Sciatic nerve (tissue), 2 donors: ENCODE measurements at places on chromosomes 5 and 9. TPM values are rescaled to one million over a fixed set of nuclear protein-coding genes. Genes with fewer than 3 reads are reported as not detected.

The SPAAR gene
- 5.8 TPM for total RNA-seq

The BDP1 gene
- 44.0 TPM for total RNA-seq

The IARS1 gene
- total RNA-seq = 69.5 TPM

The RMRP gene
- total RNA-seq = 12,220 TPM

The ADCY2 gene
- 10.0 TPM for total RNA-seq

The GFI1B gene
- not detected for total RNA-seq

- no peak for DNase-seq
Observed at GRCh38 chr5:68419637-68420452, 204.3 kb downstream of the PIK3R1 start.

- DNase-seq = no peak
Observed at GRCh38 chr5:23235246-23235645, 272.2 kb upstream of the PRDM9 start.

- no peak for DNase-seq
Observed at GRCh38 chr9:122402403-122402871, 31.6 kb downstream of the PTGS1 start.

DNA sequence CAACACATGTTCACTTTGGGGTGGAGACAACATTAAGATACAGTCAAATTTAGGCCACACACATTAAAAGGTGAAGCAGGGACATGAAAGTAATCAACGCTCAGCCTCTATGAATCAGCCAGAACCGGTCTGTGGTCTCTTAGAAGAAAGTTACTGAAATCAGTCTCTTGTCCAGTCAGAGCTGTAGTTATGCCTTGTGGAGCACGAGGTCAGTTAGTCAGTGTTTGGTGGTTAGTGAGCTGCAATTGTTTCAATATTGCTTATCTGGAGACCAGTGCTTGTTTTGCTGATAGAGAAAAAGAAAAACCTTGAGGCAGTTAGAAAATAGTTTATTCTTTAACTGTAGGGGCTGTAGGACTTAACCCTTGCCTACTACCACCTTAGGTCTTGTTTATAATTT is 157.8 kb upstream of the RASEF start:
- no peak for DNase-seq

DNA sequence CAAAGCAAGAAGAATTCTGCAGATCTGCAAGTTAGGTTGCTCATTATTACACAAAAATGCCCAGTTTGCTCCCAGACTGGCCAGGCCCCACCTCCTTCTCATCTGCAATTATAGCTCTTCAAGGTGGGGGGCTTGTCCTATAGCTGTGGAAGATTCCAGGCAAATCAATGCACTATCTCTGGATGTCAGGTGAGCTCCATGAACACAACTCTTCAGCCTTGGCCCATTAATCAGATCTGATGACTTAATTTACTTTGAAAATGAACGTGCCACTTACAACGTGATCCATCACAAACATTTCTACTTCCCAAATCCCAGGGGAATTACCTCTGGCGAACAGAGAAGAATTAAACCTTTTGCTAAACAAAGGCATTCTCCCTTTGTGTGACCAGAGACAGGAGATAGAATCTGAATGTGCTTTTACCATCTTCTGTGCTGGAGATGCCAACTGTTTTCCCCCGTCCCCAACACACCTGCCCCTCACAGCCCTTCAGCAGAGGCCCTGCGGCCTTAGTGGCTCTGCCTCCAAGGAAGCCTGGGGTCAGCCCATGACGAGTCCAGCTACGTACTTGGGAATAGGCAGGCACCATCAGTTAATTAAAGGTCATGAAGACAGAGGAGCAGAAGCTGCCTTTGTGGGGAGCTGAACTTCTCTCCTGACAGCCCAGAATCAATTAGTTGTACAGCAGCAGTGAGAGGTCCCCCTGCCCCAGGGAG is 60.5 kb downstream of the SNX18 start:
- DNase-seq = no peak

DNA sequence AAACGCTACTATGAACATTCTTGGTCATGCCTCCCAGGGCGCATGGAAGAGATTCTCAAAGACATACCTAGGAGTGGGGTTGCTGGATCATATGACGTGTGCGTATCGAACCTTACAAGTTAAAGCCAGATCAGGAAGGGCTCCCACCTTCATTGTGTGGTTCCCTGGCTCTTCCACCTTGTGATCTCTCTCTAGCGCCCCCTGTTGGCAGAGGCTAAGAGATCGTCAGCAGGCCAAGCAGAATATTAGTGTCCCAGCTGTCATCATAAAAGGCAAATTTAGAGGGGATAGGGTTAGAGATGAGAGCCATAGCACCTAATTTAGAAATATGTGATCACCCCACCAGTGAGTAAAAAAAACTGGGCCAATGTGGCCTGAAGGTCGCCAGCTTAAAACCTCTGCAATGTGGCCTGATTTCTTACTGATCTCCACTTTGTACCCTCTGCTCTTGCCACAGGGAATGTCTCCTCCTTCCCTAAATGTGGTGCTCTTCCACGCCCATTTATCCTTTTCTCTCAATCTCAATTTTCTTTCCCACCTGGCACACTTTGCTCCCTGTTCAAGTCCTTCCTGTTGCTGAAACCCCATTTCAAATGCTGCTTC is 91.7 kb upstream of the SHB start:
- peak; percentile 68 for DNase-seq

DNA sequence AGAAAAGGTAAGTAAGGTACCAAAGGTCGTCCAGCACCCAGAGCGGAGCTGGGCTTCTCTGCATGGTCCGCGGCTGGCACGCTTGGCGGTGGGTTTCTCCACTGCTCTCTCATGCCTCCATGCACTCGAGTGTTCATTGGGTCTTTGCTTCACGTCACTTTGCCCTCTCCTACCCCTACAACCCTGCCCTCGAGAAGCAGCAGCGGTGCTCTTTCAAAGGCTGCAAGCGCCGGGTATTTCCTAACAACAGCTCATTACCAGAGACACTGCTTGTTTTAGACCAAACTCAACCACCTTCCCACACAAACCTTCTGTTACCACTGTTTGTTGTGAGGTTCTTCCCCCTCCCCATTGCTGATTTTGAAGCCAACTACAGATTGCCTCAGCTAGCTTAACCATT is 21.5 kb upstream of the ZBTB34 start:
- no peak for DNase-seq

DNA sequence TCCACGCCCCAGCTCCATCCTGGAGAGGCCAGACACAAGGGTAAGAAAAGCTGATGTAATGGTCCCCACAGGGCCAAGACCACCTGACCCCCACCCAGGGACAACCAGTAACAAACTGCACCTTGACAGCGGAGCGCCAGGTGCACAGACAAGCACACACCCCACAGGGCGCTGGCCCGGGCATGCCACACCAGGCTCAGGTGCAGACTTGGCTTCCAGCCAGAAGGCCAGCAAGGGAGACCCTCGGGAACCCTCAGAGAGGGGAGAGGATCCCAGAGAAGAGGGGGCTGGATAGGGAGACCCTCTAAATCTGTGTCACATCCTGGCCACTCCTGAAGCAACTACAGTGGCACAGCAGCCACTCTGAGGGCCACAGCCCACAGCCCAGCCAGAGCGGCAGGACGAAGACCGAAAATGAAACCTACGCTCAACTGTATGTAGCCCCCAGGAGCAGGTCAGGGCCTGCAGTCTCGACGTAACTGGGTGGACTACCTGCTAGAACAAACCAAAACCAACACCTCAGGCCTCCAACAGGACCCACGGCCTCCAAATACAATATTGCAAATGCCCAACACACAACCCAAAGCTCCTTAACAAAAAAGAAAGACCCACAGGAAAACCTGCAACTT is 18.5 kb downstream of the CAMSAP1 start:
- no peak for DNase-seq

DNA sequence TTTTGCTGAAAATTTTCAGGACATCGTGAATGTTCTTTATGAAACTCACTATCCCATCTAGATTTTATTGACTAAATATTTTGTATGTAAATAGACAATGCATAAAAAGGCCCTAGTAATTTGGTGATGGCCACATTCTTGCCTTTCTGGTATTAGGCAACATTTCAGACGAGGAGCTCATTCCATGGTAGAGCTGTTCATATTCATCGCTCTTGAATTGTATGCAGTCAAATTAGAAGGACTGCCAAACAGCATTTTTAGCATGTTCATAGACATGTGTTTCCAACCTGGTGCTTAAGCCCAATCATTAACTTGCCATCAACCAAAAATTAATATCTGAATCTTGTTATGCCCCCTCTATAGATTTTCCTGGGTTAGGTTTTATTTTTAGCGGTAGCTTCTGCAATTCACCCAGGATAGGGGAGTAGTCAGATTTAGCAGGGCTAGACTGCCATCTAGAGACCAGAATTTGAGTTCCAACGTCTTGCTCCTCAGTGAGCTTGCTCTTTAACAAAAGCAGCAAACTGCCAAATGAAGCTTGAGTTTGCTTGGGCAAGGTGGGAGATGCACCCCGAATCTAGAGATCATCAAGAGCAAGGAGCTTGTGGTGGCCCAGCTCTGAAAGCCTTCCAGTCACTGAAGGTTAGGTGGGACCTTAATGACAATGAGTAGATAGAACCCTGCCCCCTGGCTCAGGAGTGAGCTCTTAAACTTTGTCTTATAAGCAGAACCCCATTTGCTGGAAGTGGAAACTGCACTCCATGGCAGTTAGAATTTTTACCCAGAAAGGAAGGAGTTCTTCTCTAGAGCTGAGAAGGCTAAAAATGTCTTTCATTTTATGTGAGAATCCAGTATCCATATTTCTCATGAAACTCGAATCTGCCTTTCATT is 456.2 kb downstream of the RASEF start:
- DNase-seq = no peak

DNA sequence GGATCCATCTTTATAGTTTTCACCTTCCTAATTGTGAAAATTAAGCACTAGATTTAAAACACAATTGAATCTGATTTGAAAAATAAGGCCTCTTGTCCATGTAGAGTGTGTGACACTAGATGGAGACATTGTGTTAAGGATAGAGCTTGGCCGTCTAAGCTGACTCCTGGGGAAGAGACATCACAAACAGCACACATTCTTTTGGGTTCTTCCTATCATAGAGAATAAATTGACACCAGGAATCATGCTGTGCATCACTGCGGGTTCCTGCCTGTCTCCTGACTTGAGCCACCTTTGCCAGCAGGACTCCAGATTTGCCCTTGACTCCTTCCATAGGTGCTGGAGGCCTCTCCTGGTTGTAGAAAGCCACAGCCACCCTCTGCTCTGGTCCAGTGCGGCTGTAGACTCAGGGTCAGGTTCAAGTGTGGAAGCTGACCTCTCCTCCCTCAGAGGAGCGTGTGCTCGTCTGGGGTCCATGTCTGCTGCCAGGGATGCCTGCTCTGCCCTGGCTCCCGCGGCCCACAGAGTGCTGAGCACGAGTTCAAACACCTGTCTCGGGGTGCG is 11.2 kb downstream of the ROPN1L start:
- DNase-seq = peak; percentile 52

DNA sequence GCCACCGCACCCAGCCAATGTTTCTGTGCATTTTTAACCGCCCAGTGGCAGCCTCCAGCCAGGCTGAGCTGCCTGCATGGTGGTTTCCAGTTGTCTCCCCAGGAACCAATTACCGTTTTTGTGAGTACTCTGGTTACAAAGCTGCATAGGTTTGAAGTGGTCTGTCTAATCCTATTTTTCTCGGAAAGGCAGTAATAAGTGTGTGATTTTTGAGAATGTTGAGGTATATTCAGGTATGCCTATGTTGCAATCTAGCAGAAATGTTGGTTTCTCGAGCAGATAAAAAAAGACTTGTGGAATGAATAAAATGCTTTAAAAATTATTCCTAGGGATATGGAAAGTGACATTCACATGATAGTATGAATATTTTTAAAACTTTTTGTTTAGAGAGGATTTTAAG is 41.5 kb upstream of the ANKH start:
- no peak for DNase-seq

- DNase-seq = no peak
Observed at GRCh38 chr5:135036405-135036804, 2.4 kb upstream of the PITX1 start.

DNA sequence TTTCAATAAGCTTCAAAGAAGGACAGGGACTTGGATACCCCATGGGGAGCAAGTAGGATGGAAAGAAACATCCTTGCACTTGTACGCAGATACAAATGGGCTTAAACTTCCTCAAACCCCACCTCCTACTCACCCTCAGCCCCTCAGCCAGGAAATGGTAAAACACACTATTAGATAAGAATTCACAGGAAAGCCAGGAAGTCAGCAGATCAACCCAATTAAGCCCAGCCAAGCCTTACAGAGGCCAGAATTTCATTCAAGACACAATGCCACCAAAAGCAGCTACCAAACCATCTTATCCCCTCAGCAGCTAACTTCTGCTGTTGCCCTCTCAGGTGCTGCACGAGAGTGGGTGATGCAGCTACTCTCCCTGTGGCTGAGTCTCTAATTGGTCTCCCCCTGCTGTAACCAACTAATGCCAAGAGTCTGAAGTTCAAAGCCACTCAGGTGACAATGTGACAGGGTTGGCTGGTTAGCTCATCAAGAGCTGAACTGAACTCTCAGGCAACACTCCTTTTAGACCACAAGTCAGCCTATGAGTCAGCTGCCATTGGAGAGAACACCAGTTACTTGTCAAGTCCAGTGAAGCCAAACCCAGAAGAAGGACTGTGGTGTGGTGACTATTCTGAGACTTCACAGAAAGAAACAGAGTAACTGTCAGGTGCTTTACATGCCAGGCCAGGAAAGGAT is 201.9 kb downstream of the ZNF608 start:
- DNase-seq = no peak

DNA sequence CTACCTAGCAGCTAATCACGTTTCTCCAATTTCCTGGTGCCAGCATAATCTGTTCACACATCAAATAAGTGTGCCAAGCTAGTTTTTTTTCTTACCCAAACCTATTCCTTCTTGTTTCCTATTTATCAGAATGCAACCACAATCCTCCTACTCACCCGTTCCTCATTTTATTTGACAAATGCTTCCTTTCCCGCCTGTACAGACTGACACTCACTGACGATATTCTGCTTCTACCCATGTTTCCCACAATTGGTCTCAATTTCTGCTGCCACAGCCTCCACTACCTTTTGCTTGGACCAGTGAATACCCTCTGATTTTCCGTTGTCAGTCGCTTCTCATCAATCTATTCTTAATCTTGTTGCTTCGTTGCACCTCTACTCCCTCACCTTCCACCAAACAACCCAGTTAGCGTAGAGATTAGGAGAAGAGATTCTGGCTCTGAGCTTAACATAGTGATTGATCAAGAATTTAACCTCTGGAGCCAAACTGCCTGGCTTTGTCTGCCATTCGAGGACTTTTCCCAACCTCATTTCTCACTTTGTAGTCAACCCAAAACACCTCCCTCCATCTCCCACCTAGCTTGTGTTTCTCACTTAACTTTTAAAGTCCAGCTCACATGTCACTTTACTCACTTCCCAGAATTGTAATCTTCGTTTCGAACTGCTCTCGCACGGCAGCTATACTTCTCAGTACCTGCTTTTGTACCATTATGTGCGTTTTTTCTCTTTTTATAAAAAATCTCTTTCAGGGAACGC is 729 bp upstream of the TMEM38B start:
- DNase-seq = no peak

- no peak for DNase-seq
Observed at GRCh38 chr5:152356506-152356905, 48.6 kb downstream of the NMUR2 start.

DNA sequence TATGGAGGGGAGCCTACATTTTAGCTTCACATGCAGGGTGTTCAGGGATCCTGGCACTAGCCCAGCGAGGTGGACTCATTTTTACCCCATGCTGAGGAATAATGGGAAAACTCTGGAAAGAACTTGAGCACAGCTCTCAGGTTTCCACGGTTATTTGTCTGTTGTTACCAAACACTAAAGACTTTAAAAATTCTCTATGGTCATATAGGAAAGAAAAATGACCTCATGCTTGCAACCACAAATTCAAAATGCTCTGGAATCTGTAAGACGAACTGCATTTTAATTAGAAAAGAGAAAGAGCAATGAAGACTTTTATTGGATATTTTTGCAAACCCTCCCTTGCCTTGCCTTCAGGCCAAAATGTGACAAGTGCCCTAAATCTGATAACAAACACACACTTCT is 606.9 kb downstream of the EBF1 start:
- DNase-seq = no peak
